ENCODE measurements at places on chromosomes 7 and 10. TPM values are rescaled to one million over a fixed set of nuclear protein-coding genes. Genes with fewer than 3 reads are reported as not detected.

Gene CPN1
- total RNA-seq: 2.8 TPM

Gene PON1
- 37.4 TPM for total RNA-seq

Gene TFPI2
- total RNA-seq: 41.5 TPM

Gene OGDHL
- total RNA-seq: 9.5 TPM

Gene FAS
- total RNA-seq: 13.9 TPM

Gene AGMO
- total RNA-seq: 7.3 TPM

GRCh38 chr7:20562461-20562860 is 53.0 kb upstream of the ABCB5 start:
- DNase-seq: no peak

- no peak for DNase-seq
These were observed 3.0 kb upstream of the TMEM184A start for GRCh38 chr7:1558841-1559625.

DNA sequence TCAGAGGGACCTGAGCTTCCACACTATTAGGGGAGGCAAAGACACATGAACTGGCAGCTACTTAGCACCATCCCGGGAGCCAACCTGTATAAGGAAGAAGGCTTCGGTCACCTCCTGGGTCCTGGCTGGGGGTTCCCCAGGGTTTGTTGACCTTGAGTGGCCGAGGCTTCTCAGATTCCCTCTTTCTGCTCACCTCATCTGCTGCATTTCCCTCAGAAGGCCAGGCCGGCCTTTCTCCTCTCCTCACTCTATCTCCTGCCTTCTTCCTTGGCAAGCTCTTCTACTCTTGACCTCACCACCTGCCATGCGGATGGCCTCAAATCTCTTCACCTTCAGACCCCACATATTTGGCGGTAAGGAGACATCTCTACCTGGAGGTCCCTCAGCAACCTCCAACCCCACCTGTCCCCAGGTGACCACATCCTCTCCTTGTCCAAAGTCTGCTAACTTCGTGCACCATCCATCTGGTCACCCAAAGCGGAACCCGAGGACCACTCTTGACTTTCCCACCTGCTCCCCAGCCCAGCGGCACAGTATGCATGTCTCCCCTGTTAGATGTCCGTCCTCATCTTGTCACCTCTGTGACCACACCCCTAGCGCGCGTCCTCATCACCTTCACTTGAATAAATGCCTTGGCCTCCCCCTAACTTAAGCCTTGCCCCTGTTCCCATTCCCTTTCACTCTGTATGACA is 133.8 kb upstream of the UNC5B start:
- no peak for DNase-seq

DNA sequence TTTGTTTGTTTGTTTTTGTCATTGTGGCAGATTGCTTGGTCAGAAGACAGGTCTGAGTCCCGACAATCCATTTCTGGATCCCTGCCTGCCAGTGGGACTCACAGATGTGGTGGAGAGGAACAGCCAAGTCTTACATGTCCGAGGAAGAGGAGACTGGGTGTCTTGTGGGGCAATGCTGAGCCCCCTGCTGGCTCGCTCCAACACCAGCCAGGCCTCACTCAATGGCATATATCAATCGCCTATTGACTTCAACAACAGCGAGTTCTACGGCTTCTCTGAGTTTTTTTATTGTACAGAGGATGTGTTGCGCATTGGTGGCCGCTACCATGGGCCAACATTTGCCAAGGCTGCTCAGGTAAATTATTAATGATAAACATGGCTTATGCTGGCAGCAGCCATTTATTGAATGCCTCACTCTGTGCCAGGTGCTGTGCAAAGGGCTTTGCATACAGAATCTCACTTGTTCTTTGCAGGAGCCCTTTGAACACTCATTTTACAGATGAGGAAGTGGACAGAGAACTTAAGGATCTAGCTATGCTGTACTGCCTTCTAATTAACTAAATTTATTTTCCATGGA is 33.3 kb downstream of the COX15 start:
- no peak for DNase-seq

GRCh38 chr10:89466599-89467035 is 52.2 kb downstream of the IFIT5 start:
- peak; percentile 65 for DNase-seq

- no peak for DNase-seq
These were observed 30.3 kb downstream of the GRID1 start for GRCh38 chr10:86336341-86336740.

DNA sequence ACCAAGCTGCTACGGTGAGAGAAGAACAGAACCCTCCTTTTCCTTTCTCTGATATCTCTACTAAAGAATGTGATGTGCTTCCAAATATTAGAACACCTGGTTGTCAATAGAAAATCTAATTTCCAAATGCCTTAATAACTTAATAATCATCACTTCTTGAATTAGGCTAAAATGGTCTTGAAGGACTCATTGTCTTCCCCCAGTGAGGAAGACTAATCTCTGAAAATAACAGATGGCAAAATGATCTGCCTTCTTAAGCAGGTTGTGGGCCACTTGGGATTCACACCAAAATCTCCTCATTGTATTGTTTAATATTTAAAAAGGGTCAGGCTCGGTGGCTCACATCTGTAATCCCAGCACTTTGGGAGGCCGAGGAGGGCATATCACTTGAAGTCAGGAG is 805.9 kb upstream of the AUTS2 start:
- no peak for DNase-seq

DNA sequence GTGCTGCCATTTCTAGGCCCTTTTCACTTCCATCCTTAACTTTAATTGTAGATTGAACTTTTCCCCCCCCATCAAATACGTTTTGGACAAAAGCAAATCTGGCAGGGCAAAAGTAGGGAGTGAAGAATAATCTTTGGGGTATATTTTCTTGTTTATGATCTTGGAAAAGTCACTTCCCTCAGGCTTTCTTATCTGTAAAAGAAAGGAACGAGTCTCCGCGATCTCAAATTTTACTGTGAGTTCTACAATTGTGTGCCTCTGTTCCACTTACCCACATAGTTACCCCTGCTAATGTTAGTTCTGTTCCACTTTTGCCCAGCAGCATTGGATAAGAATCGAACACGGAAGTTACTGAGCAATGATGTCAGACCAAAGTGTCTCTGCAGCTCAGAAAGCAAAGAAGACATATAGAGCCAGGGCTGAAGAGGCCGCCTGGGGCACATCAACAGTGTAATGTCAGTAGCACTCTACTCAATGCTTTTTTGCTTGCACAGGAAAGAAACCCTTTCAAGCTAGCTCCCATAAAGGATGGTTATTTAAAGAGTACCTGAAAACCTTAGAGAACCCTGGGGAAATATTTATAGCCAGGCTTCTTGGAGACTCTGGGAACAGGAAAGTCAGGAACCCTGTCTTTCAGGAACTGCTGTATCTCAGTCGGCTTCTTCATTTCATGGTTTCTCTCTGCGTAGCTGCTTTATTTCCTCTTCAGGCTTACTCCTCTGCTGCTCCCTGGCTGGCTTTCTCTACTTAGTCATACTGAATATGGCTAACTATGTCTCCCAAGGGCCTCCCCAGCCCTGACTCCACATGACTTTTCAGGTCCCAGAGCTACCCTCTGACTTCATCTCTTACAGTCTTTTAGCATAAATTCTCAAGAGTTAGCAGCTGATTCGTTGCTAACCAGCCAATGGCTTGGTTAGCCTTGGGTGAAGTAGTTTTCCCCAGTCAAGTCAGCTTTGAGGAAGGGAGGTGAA is 123.7 kb upstream of the FAM3C start:
- no peak for DNase-seq

- no peak for DNase-seq
These were observed 125.8 kb downstream of the PCLO start for GRCh38 chr7:83036721-83037380.

Measured in hepatocyte (in vitro differentiated cells).